ENCODE measurements at places on chromosomes 1 and 21.

DNA sequence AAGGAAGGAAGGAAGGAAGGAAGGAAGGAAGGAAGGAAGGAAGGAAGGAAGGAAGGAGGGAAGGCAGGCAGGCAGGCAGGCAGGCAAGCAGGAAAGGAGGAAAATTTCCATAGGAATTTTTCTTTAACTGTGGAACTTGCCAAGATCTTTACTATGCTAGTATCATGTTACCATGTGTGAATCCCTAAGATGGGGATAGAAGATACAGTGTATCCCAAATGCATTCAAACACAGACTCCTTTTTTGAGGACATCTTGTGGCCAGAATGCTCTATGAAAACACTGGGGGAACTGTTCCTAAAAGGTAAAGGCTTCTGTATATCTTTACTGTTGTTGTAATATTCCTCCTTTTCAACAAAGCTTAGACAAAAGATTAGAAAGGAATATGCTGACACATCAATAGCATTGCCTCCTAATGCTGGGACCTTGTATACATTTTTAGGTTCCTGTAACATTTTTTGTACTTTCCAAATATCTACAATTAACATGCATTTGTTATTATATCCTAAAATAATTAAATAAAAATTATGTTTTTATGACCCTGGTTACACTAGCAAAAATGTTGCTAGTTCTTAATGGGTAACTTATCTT lies 20.6 kb downstream of the CCDC190 start:
- DNase-seq = no peak

DNA sequence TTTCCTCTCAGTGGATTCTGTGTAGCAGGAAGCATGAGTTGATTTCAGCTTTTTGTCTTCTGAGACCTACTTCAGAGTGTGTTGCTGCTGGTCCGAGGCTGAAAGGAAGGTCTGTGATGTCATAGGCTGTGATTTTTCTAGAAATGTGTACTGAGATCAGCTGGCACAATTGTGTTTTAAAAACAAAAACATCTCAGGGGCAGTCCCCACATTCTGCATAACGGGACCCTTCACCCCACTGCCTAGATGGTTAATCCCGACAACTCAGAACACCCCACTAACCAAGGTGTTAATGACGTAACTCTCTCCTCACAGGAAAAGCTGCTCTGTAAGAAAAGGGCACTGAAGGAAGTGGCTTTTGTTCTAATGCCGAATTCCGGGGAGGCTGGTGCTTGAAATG lies 59.8 kb upstream of the PPP2R5A start:
- no peak for DNase-seq

DNA sequence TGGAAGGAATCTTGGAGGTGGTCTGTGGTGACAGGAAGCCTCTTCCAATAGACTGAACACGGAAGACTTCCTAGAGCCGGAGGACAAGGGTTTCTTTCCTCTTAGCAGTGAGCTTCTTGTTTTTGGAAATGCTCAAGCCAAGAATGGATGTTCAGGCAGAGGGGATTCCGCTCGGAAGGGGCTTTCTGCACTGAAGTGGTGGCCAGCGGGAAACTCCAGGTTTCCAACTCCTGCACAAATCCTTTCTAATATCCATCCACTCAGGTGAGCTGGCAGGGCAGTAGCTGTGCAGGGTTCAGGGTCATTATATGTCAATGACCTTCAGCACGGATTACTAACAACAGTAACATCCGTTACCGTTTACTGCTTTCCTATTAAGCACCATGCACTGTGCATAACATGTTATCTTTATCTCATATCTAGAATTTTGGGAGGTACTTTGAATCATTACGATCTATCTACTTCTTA lies 573 bp upstream of the CPT2 start:
- DNase-seq = no peak

- DNase-seq = no peak
Measured at GRCh38 chr1:53967409-53968124, 21.4 kb downstream of the LRRC42 start.

DNA sequence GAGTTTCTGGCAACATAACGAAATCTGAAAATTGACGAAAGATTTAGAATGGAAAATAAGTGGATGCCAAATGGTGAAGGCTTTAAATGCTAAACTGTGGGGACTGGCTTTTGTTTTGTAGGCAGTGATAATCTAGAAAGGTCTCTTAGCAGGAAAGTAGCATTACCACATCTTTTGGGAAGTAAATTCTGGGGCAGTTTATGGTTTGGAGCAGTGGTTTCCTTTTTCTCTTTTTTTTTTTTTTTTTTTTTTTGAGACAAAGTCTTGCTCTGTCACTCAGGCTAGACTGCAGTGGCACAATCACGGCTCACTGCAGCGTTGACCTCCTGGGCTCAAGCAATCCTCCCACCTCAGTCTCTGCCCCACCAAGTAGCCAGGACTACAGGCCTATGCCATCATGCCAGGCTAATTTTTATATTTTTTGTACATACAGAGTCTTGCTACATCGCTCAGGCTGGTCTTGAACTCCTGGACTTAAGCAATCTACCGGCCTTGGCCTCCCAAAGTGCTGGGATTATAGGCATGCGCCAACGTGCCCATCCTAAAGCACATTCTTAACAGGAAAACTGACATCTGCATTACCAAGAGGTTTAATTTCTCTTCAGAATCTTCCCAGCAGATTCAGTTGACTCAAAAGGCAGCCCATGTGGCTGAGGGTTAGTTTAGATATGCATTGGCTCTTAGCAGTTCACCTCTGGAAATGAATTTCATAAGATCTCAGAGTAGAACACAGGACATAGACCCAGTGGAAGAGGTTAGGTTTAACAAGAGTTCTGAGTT lies 32.9 kb downstream of the C21orf91 start:
- no peak for DNase-seq

GRCh38 chr21:14878971-14879370 lies 185.8 kb downstream of the NRIP1 start:
- DNase-seq = no peak

DNA sequence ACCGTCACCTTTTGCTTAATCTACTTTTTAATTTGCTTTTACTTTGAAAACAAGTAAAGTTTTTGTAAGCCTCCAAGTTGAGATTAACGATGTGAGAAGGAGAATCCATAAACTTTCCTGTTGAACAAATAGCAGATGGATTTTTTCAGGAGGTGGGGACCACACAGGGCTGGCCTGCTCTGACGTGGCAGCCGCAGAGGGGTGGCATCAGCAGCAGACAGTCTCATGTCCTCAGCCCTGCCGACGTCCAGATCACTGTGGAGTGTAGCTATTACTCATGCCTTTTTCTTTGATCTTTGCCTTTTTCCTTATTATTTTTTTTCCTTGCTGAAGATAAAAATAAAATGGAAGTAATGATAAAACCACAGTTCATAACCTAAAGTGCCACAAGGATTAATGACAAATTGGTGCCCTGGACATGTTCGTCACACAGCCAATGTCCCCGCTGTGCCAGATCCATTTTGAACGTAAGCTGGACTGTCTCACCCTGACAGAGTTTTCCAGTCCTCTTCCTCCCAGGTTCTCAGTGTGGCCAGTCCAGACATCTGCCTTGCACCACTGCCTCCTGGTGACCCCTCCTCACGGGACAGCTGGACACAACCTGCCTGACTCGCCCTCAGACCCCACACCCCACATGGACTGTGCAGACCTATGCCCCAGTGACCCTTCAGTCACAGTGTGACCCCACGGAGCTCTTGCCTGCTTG lies 15.4 kb upstream of the ZBTB21 start:
- no peak for DNase-seq

- peak; percentile 19 for DNase-seq
Measured at GRCh38 chr1:178126741-178127185, 32.9 kb downstream of the RASAL2 start.

GRCh38 chr1:1917995-1918900 lies 831 bp downstream of the TMEM52 start:
- DNase-seq = no peak

DNA sequence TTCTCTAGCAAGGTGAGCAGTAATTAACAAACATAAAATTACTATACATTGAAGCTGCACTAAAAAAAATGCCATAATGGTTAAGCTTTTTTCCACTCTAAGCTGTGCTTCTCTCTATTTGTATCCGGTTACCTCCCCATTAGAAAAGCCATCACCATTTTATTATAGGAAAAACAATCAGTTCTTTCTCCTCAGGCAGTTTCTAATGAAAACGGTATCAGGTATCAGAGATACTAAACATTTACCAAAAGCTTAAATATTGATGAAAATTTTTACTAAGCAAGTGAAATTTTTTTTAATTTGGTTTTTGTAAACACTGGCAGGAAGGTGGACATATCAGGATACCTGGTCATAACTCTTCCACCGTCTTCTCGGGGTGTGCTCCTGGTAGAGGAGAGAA lies 14.2 kb downstream of the NTPCR start:
- no peak for DNase-seq

GRCh38 chr1:102163799-102164198 lies 167.1 kb upstream of the OLFM3 start:
- DNase-seq = no peak
